Right lobe of liver (tissue), 6 donors: ENCODE measurements at places on chromosomes 5 and 9. TPM values are rescaled to one million over a fixed set of nuclear protein-coding genes. Genes with fewer than 3 reads are reported as not detected.

- peak; percentile 73 for DNase-seq
Observed at GRCh38 chr5:151094030-151094851, 13.4 kb upstream of the TNIP1 start.

DNA sequence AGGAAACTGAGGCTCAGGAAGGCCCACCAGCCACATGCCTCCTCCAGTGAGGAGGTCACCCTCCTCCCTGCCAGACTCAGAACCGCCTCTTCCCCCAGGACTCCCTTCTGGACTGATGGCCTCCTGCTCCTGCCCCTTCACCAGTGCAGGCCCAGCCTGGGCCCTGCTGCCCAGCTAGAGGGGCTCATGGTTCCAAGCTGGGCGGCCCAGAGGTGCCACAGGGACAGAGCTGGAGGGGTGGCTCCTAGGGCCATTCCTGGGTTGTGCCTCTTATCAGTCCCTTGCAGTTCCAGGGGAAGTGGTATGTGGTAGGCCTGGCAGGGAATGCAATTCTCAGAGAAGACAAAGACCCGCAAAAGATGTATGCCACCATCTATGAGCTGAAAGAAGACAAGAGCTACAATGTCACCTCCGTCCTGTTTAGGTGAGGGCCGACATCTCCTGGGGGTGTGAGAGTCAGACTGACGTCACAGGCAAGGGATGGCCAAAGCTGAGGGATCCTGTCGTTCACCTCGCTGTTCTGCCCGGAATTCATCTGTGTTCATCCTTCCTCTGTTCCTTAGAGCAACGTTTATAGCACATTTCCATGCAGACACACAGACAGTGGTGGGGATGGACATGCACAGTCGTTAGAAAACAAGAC lies 819 bp downstream of the LCN2 start:
- DNase-seq: peak; percentile 55

DNA sequence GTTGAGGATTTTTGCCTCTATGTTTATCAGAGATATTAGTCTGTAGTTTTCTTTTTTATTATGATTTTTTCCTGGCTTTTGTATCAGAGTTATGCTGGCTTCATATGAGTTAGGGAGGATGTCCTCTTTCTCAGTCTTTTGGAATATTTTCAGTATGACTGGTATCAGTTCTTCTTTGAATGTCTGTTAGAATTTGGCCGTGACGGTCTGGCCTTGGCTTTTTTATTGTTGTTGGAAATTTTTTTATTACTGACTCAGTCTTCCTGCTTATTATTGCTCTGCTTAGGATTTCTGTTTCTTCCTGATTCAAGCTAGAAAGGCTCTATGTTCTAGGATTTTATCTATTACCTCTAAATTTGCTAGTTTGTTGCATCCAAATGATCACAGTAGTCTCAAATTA lies 421.9 kb downstream of the CDH10 start:
- DNase-seq: no peak

- DNase-seq: no peak
Observed at GRCh38 chr5:91212714-91213092, 170.4 kb downstream of the ARRDC3 start.

DNA sequence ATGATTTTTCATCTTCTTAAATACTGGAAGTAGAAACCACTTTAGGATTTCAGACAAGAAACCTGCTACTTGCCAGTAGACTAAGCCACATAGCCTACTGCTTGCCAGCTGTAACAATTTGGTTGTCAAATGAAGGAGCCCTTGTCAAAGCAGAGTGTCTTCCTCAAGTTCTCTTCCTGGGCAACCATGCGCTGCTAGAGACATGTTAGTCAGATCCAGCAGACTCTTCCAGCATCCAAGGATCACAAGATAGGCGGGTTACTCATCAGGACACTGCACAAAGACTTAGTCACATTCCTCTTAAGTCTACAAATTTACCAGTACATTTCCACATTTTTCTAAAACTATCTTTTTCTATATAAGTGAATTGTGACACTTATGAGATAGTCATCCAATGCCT lies 24.4 kb downstream of the SKIC3 start:
- DNase-seq: no peak

DNA sequence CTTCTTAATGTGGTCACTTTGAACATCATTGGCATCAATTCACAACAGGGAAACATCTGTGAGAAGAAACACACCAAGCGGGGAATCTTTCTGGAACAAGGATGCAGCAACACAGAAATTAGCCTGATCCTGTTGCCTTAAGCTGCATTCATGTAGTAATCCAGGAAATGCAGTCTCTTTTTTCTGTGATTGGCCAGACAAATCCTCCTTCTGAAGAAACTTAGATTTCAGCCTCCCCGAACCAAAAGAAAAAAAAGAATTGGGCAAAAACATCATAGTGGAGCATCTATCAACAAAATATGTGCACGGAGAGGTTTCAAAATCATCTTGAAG lies 7.2 kb upstream of the XPA start:
- no peak for DNase-seq

- DNase-seq: no peak
Observed at GRCh38 chr9:82153032-82153431, 164.5 kb downstream of the SPATA31D1 start.

DNA sequence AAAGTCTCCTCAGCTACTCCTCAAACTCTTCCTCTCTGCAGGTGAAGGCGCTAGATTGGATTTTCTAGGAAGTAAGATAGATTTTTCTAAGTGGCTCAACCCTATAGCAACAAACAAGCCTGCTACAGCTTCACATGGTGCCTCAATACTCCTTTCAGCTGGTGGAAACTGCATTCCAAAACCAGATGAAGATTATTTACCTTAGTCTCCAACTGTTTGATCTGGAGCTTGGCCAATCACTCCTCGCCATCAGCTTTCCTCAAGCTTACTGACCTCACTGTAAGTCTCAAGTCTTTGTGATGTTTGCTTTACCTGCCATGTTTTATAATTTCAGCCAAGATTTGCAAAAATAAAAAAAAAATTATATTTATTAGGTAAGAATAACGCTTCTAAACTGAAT lies 622.4 kb downstream of the CHSY3 start:
- DNase-seq: no peak

- DNase-seq: no peak
Observed at GRCh38 chr9:1462626-1463308, 412.6 kb downstream of the DMRT2 start.

GRCh38 chr9:113488490-113488889 lies 25.0 kb downstream of the RGS3 start:
- DNase-seq: no peak

DNA sequence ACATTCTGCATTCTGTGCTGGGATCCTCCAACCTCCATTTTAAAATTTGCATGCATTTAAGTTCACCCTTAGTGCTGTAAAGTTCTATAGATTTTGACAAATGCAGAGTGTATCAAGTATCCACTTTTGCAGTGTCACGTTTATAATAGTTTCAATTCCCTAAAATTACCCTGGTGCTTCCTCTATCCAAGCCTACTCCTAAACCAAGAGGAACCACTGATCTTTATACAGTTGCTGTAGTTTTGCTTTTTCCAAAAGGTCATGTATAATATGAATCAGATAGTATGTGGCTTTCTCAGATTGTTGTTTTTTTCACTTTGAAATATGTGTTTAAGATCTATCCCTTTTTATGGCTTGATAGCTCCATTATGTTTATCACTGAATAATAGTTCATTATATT lies 468.4 kb upstream of the CDH6 start:
- DNase-seq: no peak

DNA sequence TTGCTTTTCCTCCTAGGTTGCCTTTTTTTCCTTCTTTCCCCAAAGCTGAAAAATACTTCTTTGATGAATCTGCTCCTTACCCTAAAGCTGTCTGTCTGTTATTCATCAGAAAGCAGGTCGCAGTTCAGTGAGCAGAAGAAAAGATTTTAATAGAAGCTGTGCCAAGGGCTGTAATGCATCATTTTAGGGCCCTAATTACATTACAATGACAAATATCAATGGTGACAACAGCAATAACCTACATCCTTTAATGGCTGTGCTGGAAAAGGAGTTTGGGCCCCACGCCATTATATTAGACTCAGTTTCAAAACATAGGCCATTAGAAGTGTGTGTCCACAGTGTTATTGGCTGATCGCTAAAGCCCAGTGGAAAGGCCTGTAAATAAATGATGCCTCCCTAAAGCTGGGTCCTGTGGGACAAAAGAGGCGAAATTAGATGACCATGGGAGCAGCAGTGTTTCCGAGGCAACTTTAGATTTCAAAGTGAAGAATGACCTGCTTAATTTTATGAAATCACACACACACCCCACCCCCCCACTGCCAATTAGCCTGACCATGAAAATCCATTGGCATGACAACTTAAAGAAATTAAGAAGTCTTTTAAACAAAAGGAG lies 38.4 kb downstream of the TLE4 start:
- no peak for DNase-seq

Gene CFAP77
- not detected for total RNA-seq

Gene GDA
- 69.6 TPM for total RNA-seq
